LNCaP clone FGC (cell line): ENCODE measurements at places on chromosomes 2 and 18.

DNA sequence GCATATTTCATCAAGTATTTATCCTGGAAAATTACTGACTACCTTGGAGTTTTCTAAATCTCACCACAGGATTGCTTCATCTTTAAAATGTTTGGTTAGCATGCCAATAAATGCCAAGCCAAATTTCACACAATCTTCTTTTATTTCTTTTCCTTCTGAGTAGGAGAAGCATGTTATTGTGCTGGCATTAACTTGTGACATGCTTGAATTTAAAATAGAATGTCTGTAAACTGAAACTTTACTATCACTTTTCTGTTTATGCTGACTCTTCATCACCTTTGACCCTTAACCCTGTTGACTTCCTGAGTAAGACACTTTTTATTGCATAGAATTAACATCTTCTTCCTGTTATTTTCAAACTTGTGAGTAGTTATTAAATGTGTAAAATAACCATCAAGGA lies 56.2 kb upstream of the LRRTM4 start:
- DNase-seq: no peak

DNA sequence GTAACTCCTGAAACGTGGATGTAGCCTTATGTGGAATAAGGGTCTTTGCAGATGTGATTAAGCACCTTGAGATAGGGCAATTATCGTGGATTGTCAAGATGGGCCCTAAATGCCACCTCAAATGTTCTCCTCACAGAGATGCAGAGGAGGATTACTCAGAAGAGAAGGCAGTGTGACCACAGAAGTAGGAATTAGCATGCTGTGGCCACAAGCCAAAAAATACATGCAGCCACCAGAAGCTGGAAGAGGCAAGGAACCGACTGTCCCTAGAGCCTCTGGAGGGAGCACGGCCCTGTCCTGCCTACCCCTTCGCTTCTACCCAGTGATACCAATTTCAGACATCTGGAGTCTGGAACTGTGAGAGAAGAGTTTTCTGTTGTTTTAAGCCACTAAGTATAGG lies 47.3 kb upstream of the MGAT5 start:
- no peak for DNase-seq

GRCh38 chr2:26008851-26009566 lies 24.9 kb upstream of the RAB10 start:
- no peak for DNase-seq

- DNase-seq: no peak
Observed at GRCh38 chr2:10273215-10274175, 29.2 kb upstream of the HPCAL1 start.

GRCh38 chr2:62144689-62145477 lies 51.0 kb upstream of the B3GNT2 start:
- no peak for DNase-seq

DNA sequence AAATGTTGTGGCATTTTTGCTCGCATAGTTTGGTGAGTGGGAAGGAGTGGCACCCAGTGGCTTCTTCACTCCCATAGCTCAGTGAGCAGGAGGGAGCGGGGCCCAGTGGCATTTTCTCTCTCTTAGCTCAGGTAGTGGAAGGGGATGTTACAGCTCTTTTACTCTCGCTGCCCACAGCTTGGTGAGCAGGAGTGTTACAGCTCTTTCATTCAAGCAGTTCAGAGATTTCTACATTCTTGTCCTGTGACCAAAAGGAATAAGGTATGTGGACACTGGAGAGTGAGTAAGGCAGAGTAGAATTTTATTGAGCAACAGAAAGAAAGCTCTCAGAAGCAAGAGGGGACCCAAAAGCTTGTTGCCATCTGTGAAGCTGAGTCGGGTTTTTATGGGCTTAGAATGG lies 192.4 kb downstream of the SPAG16 start:
- DNase-seq: no peak

DNA sequence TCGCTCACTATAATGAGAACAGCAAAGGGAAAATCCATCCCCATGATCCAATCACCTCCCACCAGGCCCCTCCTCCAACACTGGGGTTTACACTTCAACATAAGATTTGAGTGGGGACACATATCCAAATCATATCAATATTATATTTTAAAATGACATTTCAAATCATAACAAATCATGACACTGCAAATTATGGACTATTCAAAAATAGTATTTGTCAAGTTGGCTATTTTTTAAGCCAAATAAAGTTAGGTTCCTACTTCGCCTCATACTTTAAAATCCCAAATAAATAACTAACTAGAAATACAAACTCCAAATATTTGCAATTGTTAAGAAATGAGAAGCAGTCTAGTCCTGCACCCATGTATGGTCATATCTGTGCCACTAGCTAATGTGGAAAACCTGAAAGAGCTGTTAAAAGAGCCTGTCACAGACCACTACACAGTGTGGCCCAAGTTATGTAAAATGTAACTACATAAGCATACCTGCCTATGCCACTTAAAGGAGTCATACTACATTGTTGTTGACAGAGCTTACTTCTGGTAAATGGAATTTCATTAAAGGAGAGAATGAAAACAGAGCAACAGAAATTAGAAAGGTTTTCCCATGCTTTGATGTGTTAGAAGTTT lies 334.7 kb upstream of the GULP1 start:
- no peak for DNase-seq
